ENCODE measurements at places on chromosomes 11 and 22. TPM values are rescaled to one million over a fixed set of nuclear protein-coding genes. Genes with fewer than 3 reads are reported as not detected.

Gene MUC6
- 0.11 TPM for polyA plus RNA-seq

Gene HBB
- 1,699 TPM for polyA plus RNA-seq

Gene LRRN4CL
- 0.04 TPM for polyA plus RNA-seq

Gene POU2F3
- 0.05 TPM for polyA plus RNA-seq

Gene UBQLN3
- not detected for polyA plus RNA-seq

Gene MALAT1
- 171 TPM for polyA plus RNA-seq

Gene TM7SF2
- polyA plus RNA-seq: 14.1 TPM

Gene RIMBP3B
- polyA plus RNA-seq: 0.10 TPM

Gene KRTAP5-10
- polyA plus RNA-seq: 0.08 TPM

Gene PNPLA3
- polyA plus RNA-seq: 0.32 TPM

Gene SLC17A6
- polyA plus RNA-seq: not detected

Gene ZDHHC8
- 21.4 TPM for polyA plus RNA-seq

Gene DDI1
- not detected for polyA plus RNA-seq

Gene SCN3B
- 0.23 TPM for polyA plus RNA-seq

Gene NTM
- polyA plus RNA-seq: 0.13 TPM

Gene CTTN
- 30.3 TPM for polyA plus RNA-seq

Gene POU2AF2
- not detected for polyA plus RNA-seq

Gene P4HA3
- polyA plus RNA-seq: not detected

Gene MRGPRX3
- not detected for polyA plus RNA-seq

Gene LRRC74B
- not detected for polyA plus RNA-seq

Gene ADM
- polyA plus RNA-seq: 7.8 TPM

Gene ZBTB16
- 1.5 TPM for polyA plus RNA-seq

Gene SPTBN2
- 1.5 TPM for polyA plus RNA-seq

Gene GAS2
- polyA plus RNA-seq: 1.4 TPM
